ENCODE measurements at places on chromosomes 3 and 15. TPM values are rescaled to one million over a fixed set of nuclear protein-coding genes. Genes with fewer than 3 reads are reported as not detected.
A peak's percentile ranks its signal among the peaks of the same experiment; 100 is the strongest.

DNA sequence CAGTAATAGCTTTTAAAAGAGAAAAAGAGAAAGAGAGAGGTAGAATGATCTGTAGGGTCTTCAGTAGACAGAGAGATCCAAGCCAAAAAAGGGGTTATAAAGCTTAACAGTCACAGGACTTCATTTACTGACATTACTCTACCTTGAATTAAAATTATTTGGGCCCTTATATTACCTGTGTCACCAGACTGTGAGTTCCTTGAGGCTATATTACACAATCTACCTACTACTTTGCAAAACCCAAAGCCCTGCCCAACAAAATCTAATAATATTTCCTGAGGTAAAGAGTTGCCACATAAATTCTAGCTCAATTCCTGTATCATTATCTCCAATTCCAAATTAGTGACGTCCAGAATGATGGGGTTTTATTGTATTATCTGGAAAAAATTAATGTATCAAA, 1.9 kb downstream of the UBR1 start:
- peaks cover 6% of the 10 kb centered on the region for H3K36me3 ChIP-seq
- peaks cover 23% of the 10 kb centered on the region for H3K4me1 ChIP-seq
- H3K27me3 ChIP-seq: no peaks in the 10 kb centered on the region
- H3K27ac ChIP-seq: no peak overlapping the region
- H3K4me3 ChIP-seq: no peak overlapping the region

DNA sequence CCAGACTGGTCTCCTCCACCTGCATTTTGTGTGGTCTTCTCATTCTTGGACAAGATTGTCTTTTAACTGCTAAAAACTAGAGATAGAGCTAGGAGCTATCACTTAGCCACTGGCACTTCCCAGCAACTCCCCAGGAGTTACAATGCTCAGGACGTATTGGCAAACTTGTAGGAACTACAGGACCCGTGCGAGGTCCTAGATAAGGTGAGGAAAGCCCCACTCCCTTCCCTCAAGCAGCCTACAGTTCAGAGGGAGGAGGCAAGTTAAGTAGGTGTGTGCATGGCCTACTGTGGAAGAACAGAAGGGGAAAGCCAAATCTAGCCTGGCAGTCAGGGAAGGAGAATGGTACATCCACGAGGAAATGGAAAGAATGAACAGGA, 504.7 kb upstream of the PROK2 start:
- peaks cover 91% of the 10 kb centered on the region for H3K27me3 ChIP-seq
- H3K4me1 ChIP-seq: no peaks in the 10 kb centered on the region
- no peaks in the 10 kb centered on the region for H3K36me3 ChIP-seq
- H3K4me3 ChIP-seq: no peak overlapping the region
- no peak for DNase-seq
- no peak overlapping the region for H3K27ac ChIP-seq

GRCh38 chr15:98943601-98944151, 63.9 kb downstream of the PGPEP1L start:
- H3K27me3 ChIP-seq: no peaks in the 10 kb centered on the region
- peaks cover 27% of the 10 kb centered on the region for H3K36me3 ChIP-seq
- no peak overlapping the region for H3K4me3 ChIP-seq
- no peak for DNase-seq
- H3K27ac ChIP-seq: no peak overlapping the region

DNA sequence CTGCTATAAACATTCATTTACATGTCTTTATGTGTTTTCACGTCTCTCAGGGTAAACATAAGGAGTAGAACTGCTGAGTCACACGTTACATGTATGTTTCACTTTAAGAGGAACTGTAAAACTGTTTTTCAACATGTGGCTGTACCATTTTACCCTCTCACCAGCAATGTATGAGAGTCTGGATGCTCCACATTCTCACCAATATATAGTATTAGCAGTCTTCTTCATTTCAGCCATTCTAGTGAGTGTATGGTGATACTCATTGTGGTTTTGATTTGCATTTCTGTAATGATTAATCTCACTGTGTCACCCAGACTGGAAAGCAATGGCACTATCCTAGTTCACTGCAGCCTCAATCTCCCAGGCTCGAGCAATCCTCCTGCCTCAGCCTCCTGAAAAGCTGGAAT, 37.1 kb downstream of the PHC3 start:
- H3K4me1 ChIP-seq: no peaks in the 10 kb centered on the region
- H3K27me3 ChIP-seq: no peaks in the 10 kb centered on the region
- DNase-seq: no peak
- H3K4me3 ChIP-seq: no peak overlapping the region
- peaks cover 5% of the 10 kb centered on the region for H3K36me3 ChIP-seq

STOML1 gene
- 12.4 TPM for total RNA-seq

GRCh38 chr15:48856942-48857341, 21.0 kb upstream of the EID1 start:
- no peak for DNase-seq
- H3K27ac ChIP-seq: no peak overlapping the region
- H3K4me1 ChIP-seq: no peaks in the 10 kb centered on the region

GRCh38 chr3:5197470-5198312, 10.2 kb downstream of the EDEM1 start:
- H3K4me3 ChIP-seq: no peak overlapping the region
- peaks cover 38% of the 10 kb centered on the region for H3K4me1 ChIP-seq
- H3K27ac ChIP-seq: peak overlapping the region; percentile 75
- peaks cover 20% of the 10 kb centered on the region for H3K36me3 ChIP-seq

DNA sequence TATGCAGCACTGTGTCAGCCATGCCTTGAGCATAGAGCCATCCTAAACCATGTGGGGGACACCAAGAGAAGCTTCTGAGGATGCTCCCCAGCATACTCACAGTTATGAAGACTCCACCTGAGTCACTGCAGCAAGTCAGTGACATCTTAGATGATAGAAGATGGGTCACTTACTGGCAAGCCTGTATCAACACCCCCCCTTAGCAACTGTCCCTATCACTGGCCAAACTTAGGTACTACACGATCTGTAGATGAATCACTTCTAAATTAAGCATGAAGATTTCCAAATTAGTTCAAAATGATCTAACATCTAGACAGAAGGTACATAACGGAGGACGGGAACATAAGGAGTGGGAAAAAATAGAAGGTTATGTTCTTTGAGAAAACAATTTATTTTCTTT, 13.2 kb upstream of the LMCD1 start:
- peaks cover 4% of the 10 kb centered on the region for H3K4me1 ChIP-seq
- H3K27ac ChIP-seq: no peak overlapping the region

CFAP92 gene
- total RNA-seq: 0.62 TPM

DNA sequence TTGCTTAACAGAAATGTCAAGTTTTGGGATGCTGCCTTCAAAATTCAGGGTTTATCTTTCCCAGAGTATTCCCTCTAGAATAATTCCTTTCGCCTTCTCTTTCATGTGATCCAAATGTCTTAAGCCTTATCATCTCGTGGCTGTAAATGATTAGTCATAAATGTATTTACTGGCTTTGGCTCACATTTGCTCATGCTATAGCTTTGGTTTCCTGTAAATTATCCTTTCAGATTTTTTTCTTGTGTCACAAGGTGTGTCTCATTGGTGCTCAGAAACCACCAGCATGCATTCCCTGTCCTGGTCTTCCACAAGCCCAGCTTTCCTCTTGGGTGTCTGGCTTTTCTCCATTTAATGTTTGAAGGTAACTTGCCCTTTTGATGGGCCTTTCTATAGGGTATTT, 692.7 kb upstream of the ALCAM start:
- H3K27me3 ChIP-seq: no peaks in the 10 kb centered on the region
- no peaks in the 10 kb centered on the region for H3K4me1 ChIP-seq
- H3K27ac ChIP-seq: no peak overlapping the region
- H3K4me3 ChIP-seq: no peak overlapping the region
- H3K36me3 ChIP-seq: no peaks in the 10 kb centered on the region
- DNase-seq: no peak

GRCh38 chr3:32109256-32109655, 2.8 kb downstream of the GPD1L start:
- H3K27me3 ChIP-seq: no peaks in the 10 kb centered on the region
- H3K36me3 ChIP-seq: no peaks in the 10 kb centered on the region
- no peak overlapping the region for H3K4me3 ChIP-seq
- DNase-seq: peak; percentile 28
- H3K4me1 ChIP-seq: peaks cover 17% of the 10 kb centered on the region

DNA sequence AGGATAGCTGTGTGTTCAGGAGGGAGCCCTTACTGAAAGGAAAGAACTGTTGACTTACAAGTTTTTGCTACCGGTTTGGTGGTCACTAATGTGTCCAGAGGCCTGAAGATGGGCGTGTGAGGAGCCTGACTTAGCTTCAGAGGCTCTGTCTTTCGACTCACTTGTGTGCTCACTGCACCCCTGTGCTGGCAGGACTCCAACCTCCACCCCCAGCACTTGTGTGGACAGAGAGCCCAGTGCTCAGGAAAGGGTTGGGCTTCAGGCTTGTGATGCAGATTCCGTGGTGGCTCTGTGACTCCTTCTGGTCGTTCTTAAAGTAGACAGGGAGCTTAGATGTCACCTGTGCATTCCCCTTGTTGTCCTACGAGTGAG, 100.9 kb downstream of the PGPEP1L start:
- peaks cover 10% of the 10 kb centered on the region for H3K36me3 ChIP-seq
- no peaks in the 10 kb centered on the region for H3K27me3 ChIP-seq
- H3K4me3 ChIP-seq: no peak overlapping the region
- H3K27ac ChIP-seq: peak overlapping the region; percentile 46
- peaks cover 42% of the 10 kb centered on the region for H3K4me1 ChIP-seq

GPR176 gene
- total RNA-seq: 39.8 TPM

DNA sequence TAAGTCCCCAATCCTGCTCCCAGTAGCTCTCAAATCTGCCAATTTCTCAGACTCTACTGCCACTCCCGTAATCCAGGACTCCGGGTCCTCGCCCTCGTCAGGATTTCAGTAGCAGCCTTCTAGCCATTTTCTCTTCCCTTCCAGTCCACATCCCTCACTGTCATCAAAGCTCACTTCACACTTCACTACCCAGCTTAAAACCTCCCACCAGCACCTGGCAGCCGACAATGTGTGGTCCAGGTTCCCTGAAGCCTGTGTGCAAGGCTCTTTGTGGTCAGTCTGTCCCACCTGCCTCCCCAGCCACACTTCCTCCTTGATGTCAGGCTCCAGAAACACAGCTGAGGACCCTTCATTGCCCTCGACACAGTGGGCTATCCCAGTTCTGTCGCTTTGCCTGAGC, 304.5 kb upstream of the ROPN1 start:
- H3K4me1 ChIP-seq: peaks cover 9% of the 10 kb centered on the region
- no peaks in the 10 kb centered on the region for H3K36me3 ChIP-seq
- H3K27me3 ChIP-seq: peaks cover 4% of the 10 kb centered on the region
- no peak for DNase-seq
- no peak overlapping the region for H3K27ac ChIP-seq

GRCh38 chr3:10706156-10706739, 109.8 kb upstream of the SLC6A11 start:
- DNase-seq: no peak
- no peaks in the 10 kb centered on the region for H3K4me1 ChIP-seq
- H3K27ac ChIP-seq: no peak overlapping the region

CCDC54 gene
- not detected for total RNA-seq

UCN2 gene
- not detected for total RNA-seq

GRCh38 chr3:148999806-149000205, 8.5 kb downstream of the GYG1 start:
- H3K27me3 ChIP-seq: no peaks in the 10 kb centered on the region
- no peak overlapping the region for H3K4me3 ChIP-seq
- no peaks in the 10 kb centered on the region for H3K4me1 ChIP-seq
- peaks cover 11% of the 10 kb centered on the region for H3K36me3 ChIP-seq
- no peak overlapping the region for H3K27ac ChIP-seq
- DNase-seq: no peak

- no peak for DNase-seq
- no peak overlapping the region for H3K4me3 ChIP-seq
- no peaks in the 10 kb centered on the region for H3K36me3 ChIP-seq
- H3K27ac ChIP-seq: no peak overlapping the region
Observed at GRCh38 chr3:176951144-176951543, 246.1 kb downstream of the TBL1XR1 start.

DNA sequence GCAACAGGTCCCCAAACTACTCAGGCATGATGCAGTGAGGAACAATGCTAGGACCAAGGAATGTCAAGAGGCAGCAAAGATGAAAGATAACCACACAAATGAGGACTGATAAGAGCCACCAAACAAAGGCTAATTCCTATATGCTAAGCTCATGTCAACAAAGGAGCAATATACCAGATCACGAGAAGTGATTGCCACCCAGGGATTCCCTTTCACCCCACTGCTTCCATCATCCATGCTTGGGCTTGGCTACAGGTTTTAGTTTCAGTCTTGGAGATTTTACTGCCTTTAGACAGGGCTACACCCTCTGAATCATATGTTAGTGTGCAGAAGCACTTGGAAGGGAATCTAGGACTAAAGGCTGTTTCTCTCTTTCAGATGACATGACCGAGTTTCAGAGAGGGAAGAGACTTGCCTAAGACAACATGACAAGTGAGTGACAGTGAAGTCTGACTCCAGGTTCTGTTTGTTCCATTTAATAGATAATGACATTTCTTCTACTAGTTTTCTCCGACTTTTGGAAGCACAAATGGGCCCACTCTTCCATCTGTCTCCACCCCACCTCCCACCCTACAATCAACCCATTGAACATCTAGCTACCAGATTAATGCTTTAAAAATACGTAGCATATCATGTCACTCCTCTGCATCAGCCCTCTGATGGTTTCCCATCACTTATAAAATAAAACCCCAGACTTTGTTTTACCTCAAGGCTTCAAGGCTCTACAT, 173.5 kb upstream of the LRRN1 start:
- H3K36me3 ChIP-seq: no peaks in the 10 kb centered on the region
- H3K4me1 ChIP-seq: no peaks in the 10 kb centered on the region
- no peaks in the 10 kb centered on the region for H3K27me3 ChIP-seq
- DNase-seq: no peak
- no peak overlapping the region for H3K4me3 ChIP-seq

DNA sequence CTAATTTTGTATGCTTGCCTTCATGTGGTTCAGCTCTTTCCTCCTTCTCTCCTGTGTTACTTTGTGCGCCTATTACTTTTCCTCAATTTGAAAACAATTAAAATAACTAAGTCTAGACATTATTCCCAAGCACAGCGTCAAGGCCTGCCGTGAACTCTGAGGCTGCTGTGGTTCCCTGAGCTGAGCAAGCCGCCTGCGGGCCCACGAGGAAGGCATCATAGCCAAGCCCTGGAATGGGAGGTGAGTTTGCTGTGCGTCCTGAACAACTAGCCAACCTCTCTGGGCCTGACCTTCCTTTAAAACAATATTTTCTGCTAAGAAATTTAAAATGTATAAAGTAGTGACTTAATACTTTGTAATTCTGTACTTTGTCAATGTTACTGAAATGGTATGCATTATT, 327.2 kb downstream of the OCA2 start:
- H3K27me3 ChIP-seq: no peaks in the 10 kb centered on the region
- H3K27ac ChIP-seq: no peak overlapping the region
- DNase-seq: no peak
- no peaks in the 10 kb centered on the region for H3K36me3 ChIP-seq
- no peaks in the 10 kb centered on the region for H3K4me1 ChIP-seq

ASTE1 gene
- 5.8 TPM for total RNA-seq

DNA sequence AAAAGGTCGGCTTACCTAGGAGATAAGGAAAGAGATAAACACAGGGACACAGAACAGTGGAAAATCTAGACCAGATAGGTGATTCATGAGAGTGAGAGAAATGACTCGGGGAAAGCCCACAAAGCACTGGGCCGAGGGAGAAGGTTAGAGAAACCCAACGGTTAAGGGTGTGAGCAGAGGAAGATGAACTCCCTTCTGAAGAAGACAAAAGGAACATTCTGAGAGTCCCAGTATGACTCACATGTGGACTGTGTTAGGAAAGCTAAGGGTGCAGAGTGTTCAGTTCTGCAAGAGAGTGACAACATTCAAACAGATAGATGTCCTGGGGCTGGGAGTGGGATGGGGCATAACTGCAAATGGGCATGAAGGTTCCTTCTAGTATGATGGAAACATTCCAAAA, 83.0 kb downstream of the CNTN3 start:
- DNase-seq: no peak
- no peak overlapping the region for H3K27ac ChIP-seq
- H3K36me3 ChIP-seq: no peaks in the 10 kb centered on the region
- H3K4me1 ChIP-seq: no peaks in the 10 kb centered on the region
- no peaks in the 10 kb centered on the region for H3K27me3 ChIP-seq
- no peak overlapping the region for H3K4me3 ChIP-seq
